ENCODE measurements at places on chromosomes 16 and 17.

GRCh38 chr17:62629556-62630364 lies 2.3 kb downstream of the MRC2 start:
- DNase-seq = no peak

DNA sequence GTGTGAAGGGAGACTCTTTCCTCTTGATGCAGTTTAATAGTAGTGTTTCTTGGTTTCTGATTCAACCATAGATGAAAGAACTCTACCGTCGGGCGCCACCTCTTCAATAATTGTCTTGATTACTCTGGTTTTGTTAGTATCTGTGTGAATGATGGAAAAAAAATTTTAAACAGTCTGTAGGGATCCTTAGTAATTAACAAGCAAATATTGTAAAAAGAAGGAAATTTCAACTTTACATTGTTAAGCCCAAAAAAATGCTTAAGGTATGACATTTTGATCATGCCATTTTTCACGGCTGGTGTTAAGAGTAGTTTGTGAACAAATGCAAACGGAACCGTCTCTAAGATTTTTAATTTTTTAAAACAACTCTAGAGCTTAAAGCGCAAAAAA lies 4.1 kb downstream of the KRT10 start:
- peak; percentile 3 for DNase-seq

DNA sequence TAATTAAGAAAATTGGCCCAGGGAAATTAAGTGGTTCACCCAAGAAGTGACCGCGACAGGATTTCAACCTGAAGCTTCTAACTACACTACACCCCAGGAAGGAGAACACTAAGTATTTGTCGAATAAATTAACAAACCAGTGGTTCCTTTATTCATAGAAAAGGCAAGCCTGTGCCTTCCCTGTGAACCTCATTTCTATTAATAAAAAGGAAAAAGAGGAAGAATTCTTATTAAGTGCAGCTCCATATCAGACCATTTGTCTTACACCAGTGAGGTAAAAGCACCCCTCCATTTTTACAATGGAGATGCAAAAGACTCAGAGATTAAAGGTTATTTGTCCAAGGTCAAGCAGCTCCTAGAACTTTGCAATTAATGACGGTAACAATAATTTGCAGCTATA lies 1.7 kb downstream of the COPS3 start:
- no peak for DNase-seq

GRCh38 chr16:71610936-71611871 lies 14.8 kb upstream of the MARVELD3 start:
- DNase-seq = peak; percentile 43

- no peak for DNase-seq
Observed at GRCh38 chr16:79677799-79678530, 77.4 kb upstream of the MAF start.

GRCh38 chr16:588889-589657 lies 793 bp upstream of the RAB40C start:
- DNase-seq = peak; percentile 97

DNA sequence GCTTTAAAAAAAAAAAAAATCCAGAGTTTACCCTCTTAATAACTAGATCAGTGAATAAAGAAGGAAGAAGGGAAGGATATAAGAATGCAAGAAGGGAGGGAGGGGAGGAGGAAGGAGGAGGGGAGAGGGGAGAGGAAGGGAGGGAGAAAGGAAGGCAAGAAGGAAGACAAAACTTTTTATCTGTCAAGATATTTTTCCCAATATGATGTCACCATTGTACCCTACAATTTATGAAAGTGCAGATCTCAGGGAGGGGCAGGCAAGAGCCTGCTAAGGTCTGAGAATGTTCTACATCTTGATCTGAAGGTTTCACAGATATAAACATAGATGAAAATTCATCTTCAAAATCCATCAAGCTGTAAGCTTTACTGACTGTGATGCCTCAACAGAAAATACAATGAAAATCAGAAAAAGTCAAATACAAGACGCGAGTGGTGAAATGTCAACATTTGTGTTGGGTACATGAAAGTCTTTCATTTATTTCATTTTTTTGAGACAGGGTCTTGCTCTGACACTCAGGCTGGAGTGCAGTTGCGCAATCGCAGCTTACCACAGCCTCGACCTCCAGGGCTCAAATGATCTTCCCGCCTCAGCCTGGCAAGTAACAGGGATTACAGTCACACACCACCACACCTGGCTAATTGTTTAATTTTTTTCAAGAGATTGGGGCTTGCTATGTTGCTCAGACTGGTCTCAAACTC lies 57.1 kb upstream of the EMP2 start:
- DNase-seq = no peak

DNA sequence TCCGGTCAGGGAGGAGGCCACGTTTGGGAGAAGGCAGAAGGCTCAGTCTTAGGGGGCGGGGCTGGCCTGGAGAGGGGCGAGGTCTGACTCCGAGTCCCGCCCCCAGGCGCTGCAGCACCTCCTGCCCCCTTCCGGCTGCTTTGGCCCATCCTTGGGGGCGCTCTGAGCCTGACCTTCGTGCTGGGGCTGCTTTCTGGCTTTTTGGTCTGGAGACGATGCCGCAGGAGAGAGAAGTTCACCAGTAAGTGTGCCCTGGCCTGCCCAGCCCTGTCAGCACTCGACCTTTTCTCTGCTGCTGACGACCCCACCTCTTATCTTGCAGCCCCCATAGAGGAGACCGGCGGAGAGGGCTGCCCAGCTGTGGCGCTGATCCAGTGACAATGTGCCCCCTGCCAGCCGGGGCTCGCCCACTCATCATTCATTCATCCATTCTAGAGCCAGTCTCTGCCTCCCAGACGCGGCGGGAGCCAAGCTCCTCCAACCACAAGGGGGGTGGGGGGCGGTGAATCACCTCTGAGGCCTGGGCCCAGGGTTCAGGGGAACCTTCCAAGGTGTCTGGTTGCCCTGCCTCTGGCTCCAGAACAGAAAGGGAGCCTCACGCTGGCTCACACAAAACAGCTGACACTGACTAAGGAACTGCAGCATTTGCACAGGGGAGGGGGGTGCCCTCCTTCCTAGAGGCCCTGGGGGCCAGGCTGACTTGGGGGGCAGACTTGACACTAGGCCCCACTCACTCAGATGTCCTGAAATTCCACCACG lies 1.5 kb downstream of the TNFRSF12A start:
- peak; percentile 84 for DNase-seq

GRCh38 chr17:44673893-44674292 lies 15.7 kb downstream of the CCDC43 start:
- no peak for DNase-seq

DNA sequence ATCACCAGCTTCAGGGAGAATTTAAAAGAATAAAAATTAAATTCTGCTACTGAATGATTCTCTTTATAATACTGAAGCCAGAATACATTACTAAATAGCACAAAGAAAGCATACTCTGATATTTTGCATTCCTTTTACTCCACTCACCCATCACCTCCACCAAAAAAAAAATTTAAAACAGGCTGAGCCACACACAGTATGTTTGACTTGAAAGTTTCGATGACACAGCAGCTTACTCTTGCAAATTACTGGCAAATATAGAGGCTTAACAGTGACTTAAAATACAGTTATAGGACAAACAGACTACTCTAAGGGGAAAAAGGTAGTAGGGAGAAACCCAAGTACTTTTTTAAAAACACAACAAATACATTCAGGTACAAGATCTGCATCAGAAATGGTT lies 39.2 kb downstream of the GPATCH8 start:
- DNase-seq = no peak

GRCh38 chr17:82235775-82236141 lies 6.9 kb downstream of the SLC16A3 start:
- DNase-seq = no peak

DNA sequence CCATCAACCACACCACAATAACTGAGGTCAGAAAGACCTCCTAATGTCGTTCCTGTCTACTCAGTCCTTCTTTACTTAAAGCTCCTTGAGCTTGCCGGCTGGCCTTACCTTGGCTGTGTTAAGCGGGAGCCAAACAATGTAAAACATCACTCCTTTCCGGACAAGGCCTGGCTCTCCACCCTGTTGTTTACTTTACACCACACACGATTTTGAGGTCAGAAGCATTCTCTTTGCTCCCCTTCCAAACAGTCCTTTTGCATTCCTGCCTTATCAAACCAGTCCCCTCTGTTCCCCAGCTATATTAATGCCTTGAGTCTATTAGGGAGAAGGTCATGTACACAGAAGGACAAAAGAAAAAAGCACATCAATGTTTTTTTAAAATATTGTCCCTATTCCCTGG lies 19.3 kb upstream of the SHISA6 start:
- no peak for DNase-seq

- no peak for DNase-seq
Observed at GRCh38 chr16:24626256-24626655, 86.9 kb downstream of the RBBP6 start.

- no peak for DNase-seq
Observed at GRCh38 chr16:88784856-88785105, 239 bp downstream of the PIEZO1 start.

- DNase-seq = no peak
Observed at GRCh38 chr16:72785886-72786285, 262.0 kb downstream of the ZFHX3 start.

GRCh38 chr16:4463522-4464163 lies 10.8 kb downstream of the NMRAL1 start:
- DNase-seq = no peak

DNA sequence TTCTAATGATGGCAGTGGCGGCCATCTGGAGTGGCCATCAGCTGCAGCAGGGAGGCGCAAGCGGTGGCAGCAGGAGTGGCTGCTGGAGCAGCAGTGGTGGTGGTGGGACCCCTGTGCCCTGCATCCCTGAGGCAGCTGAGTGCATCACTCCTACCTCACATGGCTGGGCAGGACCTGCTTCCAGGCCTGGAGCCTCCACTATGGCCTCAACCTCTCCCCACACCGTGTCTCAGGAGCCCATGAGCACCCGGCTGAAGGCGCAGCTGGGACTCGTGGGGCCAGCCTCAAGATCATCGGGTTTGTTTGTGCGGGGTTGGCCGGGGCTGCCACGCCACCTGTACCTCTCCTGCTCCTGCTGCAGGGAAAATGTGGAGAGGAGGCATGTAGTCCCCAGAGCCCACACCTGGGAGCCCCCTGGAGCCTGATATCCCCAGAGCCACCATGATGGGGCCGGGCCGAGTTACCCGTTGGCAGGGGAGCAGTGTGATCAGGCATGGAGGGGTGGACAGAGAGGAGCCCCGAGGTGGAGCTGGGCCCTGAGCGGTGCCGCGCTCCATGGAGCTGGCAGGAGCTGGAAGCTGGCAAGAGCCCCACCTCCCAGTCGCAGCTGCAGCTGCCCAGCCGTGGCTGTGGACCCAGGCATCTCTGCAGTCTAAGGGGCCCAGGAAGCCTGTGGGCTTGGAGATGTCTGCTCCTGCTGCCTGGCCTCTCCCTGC lies 16.7 kb downstream of the RHOT1 start:
- no peak for DNase-seq

- DNase-seq = no peak
Observed at GRCh38 chr17:61757168-61757567, 106.2 kb downstream of the BRIP1 start.

- no peak for DNase-seq
Observed at GRCh38 chr16:53043428-53043831, 9.3 kb downstream of the CHD9NB start.

DNA sequence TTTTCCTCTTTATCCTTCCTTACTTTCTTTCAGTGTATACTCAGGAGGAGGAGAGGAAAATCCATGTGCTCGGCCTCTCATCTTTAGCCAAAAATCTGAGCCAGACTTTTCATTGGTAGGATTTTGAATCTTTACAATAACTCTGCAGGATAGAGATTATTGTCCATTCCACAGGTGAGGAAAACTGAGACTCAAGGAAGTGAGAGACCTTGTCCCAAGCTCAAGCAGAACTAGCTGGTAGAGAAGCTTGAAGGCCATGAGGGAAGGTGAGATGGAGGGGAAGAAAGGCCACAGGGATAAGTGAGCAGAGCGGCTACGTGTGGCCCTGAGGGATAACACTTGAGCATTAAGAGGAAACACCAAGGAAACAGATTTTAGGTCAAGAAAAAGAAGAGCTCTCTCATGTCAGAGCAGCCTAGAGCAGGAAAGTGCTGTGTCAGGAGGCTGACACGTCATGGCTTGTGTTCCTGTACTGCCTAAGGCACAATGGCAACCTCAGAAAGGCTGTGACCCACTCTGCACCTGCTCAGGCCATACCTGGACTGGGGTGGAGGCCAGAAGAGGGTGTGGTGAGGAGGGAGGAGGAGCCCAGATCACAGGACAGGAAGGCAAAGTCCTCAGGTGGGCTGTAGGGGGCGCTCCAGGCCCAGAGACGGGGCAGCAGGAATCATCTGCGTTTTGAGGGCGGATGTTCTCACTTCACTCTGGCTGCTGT lies 11.9 kb downstream of the MT4 start:
- DNase-seq = peak; percentile 36

- no peak for DNase-seq
Observed at GRCh38 chr17:31538080-31538762, 146.7 kb downstream of the RAB11FIP4 start.

DNA sequence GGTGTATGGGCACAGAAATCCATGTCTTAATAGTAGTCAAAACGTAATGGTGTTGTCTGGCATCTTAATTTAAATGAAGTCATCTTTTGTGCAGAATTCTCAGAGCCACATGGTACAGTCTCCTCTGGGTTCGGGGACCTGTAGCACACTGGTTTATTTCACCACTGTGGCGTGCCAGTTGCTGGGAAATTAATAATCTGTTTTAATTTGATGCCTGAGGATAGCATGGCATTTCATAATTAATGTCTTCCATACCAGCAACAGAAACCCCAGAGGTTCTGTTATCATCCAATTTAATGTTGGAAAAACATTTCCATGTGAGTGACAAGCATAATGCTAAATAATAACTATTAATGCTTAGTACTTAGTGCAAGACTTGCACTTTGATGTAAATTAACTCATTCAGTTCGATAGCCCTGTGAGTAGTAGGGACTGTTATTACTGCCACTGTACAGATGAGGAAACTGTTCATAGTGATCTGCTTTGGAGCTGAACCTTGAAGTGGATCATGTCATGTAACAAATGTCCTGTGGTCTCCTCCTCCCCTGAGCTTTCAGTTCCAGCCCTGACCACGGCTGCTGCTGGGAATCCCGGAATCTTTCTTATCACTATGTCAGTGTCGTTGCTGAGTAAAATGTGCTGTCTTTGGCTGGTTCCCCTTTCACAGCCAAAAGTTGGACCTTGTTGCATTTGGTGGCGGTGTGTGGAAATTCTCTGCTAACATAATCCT lies 51.2 kb downstream of the SNX29 start:
- DNase-seq = no peak

DNA sequence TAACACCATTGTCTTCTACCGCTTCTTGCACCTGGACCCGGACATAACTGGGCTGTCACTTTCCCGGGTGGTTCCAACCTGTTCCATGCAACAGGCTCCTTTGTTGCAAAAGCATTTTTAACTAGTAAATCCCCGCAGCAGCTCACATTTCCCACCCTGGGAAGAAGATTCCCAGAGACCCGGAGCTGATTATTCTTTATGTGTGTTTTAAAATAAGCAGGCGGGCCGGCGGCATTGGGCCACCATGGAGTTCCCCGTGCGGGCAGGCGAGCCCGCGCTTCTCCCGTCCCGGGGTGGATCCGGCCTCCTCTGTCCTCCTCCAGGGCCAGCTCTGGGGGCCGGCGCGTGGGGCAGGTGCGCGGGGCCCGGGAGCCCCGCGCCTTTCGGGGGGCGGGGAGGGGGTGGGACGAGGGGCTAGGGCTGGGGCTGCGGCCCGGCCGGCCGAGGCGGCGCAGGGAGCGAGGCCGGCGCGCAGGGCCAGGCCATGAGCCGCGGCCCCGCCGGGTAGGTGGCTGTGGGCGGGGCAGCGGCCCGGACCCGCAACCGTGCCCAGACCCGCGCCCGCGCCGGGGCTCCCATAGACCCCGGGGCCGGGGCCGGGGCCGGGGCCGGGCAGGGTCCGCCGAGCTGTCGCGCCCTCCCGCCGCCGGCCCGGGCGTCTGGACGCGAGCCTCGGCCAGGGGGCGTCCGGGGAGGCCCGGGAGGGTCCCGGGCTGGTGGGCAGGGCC lies 1.7 kb downstream of the CRAMP1 start:
- DNase-seq = no peak

- peak; percentile 17 for DNase-seq
Observed at GRCh38 chr17:9726291-9726690, 65.1 kb downstream of the DHRS7C start.

Data from cerebellar cortex (tissue), 1 donor.